Hindlimb muscle (tissue), 1 donor: ENCODE measurements at places on chromosomes 12 and 14.

GRCh38 chr14:81305743-81306142 lies 85.0 kb upstream of the GTF2A1 start:
- no peak for DNase-seq

DNA sequence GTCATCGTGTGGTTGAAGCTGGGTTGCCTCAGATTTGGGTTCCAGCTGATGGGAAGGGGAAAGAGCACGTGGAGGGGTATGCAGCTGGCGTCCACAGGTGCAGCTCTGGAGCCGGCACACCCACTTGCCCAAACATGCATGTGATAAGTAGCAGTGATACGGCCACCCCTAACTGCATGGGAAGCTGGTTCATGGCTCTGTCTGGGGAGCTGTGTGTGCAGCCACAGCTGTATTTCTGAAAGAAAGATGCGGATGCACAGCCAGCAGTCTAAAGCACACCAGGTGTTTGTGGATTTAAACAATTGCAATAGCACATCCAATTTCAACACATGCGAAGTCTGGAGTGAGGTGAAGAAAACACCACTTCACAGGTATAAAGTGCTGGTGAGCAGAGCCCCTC lies 181.4 kb downstream of the EFCAB11 start:
- DNase-seq: no peak

GRCh38 chr12:72282721-72283120 lies 10.6 kb downstream of the TRHDE start:
- DNase-seq: no peak

DNA sequence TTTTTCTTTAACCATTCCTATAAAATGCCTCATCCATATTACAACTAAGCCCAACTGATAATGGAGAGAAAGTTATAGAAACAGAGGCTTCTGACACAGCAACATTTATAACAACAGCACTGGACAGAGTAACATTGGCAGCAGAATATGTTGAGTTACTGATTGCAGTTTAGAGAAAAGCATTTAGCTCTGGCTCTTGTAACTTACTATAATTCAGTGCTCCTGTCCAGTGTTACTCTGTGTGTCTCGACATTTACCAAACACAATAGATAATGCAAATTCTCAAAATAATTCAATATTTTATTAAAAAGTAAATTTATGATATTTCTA lies 356.1 kb downstream of the CEP128 start:
- no peak for DNase-seq

GRCh38 chr12:52427083-52427482 lies 7.1 kb downstream of the KRT75 start:
- no peak for DNase-seq

DNA sequence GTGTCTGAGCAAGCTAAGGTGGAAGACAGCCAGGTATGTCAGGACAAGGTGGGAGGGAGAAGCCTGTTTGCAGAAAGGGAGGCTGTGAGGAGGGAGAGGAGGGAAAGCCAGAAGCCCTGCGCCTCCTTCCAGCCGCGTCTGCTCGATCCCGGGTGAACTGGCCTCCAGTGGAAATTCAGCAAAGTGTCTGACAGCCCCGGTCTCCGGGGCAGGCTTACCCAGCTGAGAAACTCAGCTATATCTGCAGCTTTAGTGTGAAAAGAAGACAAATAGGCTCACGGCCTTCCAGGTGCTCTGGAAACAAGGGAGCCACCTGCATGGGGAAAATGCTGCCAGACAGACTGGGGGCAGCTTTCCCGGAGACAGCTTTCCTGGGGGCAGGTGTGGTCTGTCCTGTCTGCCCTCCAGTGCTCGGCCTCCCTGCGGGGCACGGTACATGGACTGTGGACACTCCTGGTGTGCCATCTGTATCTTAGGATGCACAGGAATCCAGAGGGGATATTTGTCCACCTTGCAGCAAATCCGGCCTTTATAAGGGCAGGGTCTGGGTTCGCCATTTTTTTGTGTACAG lies 6.3 kb downstream of the RFLNA start:
- DNase-seq: no peak

DNA sequence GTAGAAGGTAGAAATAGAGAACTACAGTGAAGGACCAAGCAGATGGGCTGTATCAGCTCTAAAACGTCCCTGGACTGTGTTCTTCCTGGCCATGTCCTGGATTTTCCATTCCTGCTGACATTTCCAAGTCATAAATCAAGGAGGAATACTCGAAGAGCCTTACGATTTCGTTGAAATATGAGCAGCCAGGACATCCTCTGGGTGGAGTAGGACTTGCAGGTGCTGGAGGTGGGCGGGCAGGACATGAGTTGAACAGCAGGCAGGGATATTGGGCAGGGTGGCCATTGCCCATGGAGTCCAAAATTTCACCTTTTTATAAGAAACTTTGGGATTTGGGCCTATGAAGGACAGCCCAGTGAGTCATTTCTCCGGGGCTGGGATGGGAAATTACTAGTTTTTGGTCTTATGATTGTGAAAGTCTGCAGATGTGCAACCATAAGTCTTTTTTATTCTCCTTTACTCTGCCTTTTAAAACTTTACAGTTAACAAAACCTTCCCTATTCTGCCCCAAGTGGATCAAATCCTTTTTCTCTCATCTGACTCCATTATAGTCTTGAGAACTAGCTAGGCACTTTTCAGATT lies 88.8 kb downstream of the TMX1 start:
- DNase-seq: peak; percentile 86

DNA sequence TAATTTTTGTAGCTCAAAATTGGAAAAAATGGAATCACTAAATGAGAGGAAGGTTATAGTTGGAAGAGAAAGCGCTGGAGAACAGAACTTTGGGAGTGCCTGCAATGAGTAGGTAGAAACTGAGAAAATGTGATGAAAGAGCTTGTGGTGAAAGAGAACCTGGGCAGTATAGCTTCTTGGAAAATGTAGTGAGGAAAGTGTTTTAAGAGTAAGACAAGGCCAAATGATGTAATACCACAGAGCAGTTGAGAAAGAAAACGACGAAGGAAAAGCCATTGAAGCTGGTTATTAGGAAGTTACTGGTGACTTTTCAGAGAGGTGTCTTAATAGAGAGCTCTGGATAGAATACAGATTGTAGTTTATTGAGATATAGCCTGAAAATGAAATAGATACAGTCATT lies 255.3 kb downstream of the AEBP2 start:
- no peak for DNase-seq

GRCh38 chr14:38137005-38137404 lies 70.7 kb upstream of the SSTR1 start:
- DNase-seq: no peak
